ENCODE measurements at places on chromosomes 2 and 18. TPM values are rescaled to one million over a fixed set of nuclear protein-coding genes. Genes with fewer than 3 reads are reported as not detected.

- no peak for DNase-seq
These were observed 76.0 kb downstream of the EPC2 start for GRCh38 chr2:148720501-148721001.

DNA sequence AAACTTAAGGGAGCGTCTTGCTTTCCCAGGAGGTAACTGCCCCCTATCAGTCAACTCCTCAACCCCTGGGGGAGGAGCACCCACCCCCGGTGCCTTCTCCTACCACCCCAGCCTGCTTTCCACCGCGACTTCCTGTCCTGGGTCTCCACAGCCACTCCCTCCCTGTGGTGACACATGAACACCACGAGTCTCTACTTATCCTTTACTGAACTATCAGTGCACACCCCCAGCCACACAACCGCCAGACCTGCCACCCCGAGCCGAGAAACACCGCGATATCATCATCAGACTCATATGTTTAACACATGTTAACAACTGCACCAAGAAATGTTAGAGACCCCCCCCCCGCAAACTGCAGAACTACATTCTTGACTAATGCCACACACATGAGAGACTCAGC lies 43.3 kb downstream of the LONRF2 start:
- DNase-seq: no peak

- DNase-seq: no peak
These were observed 78.7 kb downstream of the MYOM1 start for GRCh38 chr18:3140986-3141639.

GRCh38 chr18:71237641-71238040 lies 948.8 kb downstream of the SOCS6 start:
- no peak for DNase-seq

- DNase-seq: no peak
These were observed 94.7 kb downstream of the ANKRD44 start for GRCh38 chr2:197215748-197216360.

- no peak for DNase-seq
These were observed 12.2 kb downstream of the MYO3B start for GRCh38 chr2:170190172-170190571.

DNA sequence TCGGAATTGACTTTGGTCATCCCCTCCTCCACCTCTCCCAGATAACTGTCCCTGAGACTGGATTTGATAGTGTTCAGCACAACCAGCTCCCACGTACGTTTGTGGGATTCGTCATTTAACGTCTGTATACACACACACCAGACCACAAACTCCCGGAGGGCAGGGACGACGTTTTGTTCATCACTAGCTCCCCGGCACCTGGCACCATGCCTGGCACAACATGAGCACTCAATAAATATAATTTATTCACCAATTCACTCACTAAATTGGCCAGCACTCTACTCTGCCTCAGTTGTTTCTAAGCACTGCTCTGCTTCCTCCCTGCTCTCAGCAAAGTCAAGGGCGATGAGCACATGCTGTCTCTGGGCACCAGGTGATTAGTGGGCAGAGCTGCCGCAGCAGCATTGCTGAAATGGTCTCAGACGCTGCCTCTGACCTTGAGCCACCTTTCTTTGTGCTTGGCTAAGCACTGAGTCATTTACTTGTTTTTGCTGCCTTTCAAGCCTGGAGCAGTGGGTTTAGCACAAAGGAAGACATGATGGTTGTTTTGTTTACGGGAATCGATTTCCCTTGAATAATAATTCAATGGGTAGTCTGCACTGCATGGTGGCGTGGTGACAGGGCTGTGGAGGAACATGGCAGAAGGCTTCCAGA lies 19.3 kb upstream of the LOXHD1 start:
- DNase-seq: no peak

DNA sequence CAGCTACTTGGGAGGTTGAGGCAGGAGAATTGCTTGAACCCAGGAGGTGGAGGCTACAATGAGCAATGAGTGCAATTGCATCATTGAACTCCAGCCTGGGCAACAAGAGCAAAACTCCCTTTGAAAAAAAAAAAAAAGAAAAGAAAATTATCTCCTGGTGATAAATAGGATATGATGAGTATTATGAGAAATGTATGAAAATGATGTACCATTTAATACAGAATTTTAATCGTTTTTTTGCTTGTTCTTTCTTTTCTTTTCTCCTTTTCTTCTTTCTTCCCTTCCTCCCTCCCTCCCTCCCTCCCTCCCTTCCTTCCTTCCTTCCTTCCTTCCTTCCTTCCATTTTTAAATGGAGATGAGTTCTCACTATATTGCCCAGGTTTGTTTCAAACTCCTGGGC lies 40.4 kb downstream of the TTC27 start:
- DNase-seq: no peak

DNA sequence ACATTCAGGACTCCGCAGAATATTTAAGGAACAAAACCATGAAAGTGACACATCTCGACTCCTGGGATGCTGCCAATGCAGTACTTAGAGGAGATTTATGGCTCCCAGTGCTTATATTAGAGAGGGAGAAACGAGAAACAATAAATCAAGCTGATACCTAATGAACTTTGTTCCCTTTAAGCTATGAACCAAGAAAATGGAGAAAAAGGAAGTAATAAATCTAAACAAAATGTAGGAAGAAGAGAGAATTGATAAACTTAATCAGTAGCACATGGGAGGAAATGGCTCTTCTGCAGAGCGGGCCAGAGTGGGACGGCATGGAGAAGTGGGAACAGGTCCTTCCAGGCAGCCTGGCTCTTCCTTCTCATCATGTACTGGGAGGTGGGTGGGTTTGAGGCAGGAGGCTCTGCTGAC lies 42.7 kb downstream of the NPPC start:
- no peak for DNase-seq

DNA sequence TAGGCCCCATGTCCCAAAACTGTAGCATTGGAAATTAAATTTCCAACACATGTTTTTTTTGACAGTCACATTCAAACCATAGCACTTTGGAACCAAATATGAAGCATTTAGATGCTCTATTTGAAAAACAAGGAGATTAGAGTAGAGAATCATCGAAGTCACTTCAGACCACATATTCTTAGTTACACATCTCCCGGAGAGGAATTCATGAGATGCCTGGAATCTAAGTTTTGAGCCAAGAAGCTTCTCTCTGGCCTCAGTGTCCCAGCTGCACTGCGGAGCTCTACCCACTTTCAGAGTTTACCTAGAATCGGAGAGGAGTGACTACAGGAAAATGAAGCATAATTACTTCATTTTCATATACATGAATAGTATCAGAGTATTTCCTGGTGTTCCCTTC lies 385.9 kb downstream of the TNS1 start:
- DNase-seq: no peak

DNA sequence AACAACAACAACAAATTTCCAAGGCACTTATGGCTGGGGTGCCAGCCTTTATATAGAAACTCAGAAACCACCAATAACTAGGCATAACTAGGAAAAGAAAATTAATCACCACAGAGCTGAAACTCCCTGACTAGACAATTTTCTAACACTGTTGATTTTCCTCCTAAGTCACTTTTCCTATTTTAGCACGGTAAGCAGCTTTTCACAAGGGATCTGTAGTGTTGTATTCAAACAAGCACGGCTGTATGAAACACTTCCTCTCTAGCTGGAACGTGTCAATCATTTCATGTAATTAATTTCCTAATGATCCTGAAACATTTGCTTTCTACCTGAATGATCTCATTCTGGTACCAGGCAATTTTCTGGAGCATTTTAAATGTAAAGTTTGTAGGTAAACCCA lies 645.0 kb downstream of the IRS1 start:
- DNase-seq: no peak

DNA sequence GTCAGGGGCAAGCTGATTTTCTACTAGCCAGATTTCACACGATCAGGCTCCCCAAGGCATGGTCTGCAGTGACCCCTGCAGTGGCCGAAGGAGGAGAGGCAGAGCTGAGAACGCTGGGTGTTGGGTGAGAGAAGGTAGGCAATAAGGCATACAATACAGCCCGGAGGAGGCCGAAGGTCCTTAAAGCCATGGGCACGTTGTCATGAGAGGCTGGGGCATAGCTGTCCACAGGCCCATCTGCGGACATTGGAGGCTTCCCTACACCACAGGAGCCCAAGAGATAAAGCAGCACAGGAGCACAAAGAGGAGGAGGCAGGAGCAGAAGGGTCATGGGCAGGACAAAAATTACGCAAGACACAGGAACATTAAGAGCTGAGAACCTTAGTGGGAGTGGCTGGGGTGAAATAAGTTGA lies 16.7 kb upstream of the BZW1 start:
- DNase-seq: peak; percentile 66

- no peak for DNase-seq
These were observed 36.0 kb downstream of the ARHGEF4 start for GRCh38 chr2:130872741-130873125.

GRCh38 chr2:15547115-15547876 lies 13.8 kb downstream of the NBAS start:
- DNase-seq: no peak

- DNase-seq: no peak
These were observed 398.6 kb upstream of the CDH7 start for GRCh38 chr18:65352186-65352585.

DNA sequence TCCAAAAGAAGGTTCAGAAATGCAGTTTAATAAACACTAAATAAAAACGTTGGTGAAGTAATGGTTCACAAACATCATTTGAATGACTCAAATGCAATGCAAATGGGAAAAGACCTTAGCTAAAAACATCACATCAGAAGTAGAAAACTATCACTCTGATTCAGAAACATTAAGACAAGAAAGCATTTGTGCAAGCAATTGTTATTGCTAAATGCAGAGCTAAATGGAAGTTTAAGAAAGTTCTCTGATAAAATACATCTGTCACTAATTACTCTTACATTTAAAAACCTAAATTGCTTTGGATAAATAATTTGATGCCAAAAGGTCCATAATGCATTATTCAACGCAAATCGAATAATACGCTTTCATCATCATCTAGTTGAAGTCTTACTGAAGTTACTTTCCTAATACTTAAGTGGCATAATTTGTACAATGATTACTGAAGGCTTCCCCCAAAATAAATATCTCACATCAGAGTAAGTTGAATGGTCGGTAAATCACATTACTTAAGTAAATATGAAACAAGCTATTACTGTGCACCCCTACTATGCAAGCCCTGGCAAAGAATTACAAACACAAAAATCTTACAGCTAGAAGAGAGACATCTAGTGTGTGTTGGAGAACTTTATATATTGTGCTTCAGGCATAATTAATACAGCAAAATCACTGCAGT lies 105.7 kb upstream of the KCTD1 start:
- DNase-seq: no peak

- DNase-seq: no peak
These were observed 456.2 kb upstream of the TCF4 start for GRCh38 chr18:56044239-56044638.

DNA sequence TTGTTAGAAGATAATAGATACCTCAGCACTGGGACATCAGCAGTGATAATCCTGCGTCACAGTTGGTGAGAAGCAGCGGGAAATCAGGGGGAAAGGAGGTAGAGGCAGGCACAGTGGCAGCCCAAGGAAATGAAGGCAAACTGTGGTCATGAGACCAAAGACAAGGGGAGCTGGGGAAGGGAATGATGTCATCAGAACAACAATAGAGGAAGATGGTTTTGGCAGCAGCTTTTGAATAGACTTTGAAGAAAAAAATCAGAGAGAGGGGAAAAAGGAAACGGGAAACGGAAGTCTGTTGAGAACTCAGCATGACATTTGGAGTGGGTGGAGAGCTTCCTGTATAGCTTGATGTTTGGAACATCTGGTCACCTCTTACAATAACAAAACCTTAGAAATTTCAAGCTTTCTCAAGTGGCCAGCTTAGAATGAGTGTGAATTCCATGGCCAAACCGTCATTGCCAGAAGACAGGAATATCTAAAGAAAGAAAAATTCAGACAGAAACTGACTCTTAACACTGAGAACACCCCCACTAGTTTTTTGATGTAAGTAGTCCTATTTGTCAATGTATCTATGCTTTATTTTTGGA lies 18.4 kb upstream of the YES1 start:
- DNase-seq: no peak

- DNase-seq: no peak
These were observed 76.9 kb downstream of the DIS3L2 start for GRCh38 chr2:232038251-232038880.

GRCh38 chr18:61549889-61550288 lies 216.7 kb downstream of the CDH20 start:
- no peak for DNase-seq

DNA sequence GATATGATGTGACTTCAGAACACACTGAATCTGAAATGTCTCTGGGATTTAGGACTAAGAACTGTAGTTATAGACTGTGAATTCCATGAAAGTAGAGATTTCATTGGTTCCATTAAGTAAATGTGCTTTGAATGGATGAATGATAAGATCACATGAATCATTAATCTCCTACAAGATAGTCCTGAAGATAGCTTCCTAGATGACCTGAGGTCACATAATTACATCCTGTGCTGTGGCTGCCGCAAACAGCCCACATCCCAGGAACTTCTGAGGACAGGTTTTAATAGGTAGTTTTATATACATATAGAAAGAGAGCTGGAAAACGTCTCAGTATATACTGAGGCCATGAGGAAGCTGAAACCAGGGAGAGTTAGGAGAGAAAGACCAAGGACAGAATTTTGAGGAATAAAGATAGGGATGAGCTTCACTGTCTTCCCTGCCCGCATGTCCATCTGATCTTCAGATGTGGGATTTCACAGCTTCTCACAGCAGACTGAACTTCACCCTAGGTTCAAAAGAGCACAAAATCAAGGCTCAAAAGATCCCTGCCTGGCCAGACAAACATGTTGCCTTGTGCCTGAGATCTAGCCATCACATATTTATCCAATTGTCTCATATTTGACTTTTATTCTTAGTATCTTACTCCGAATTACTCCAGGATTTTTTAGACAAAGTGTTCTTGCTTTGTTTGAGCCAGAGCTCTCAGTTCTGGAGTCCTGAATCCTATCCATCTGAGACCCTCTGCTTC lies 188.2 kb downstream of the IRS1 start:
- DNase-seq: no peak

Gene HNRNPA3
- 72.8 TPM for total RNA-seq

Gene GAREM2
- total RNA-seq: 3.3 TPM

Gene HDHD2
- 19.9 TPM for total RNA-seq

Gene RESP18
- total RNA-seq: not detected

Gene SULT1C2
- not detected for total RNA-seq

Gene TMEM163
- 0.24 TPM for total RNA-seq

Gene ZNF532
- total RNA-seq: 90.3 TPM

Gene MEP1B
- not detected for total RNA-seq

Gene VIT
- total RNA-seq: 2.1 TPM

Gene SIX3
- total RNA-seq: 0.20 TPM

Gene SERPINB4
- not detected for total RNA-seq

Gene TUBA3E
- total RNA-seq: not detected
